ENCODE measurements at places on chromosomes 4 and X.

DNA sequence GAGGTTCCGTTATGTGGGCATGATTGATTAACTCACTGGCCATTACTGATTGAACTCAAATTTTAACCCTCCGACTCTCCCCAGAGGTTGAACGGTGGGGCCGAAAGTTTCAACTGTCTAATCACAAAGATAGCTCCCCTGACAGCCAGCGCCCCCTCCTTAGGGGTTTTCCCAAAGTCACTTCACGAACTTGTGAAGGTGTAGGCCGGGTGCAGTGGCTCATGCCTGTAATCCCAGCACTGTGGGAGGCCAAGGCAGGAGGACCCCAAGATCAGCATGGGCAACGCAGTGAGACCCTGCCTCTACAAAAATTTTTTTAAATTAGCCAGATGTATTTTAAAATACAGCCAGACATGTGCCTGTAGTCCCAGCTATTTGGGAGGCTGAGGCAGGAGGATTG is 39.8 kb upstream of the RBM47 start:
- DNase-seq, result no peak

- DNase-seq, result no peak
These were observed 2542.7 kb downstream of the PCDH7 start for GRCh38 chr4:33262824-33263223.

GRCh38 chr4:173488656-173489055 is 41.4 kb downstream of the HAND2 start:
- no peak for DNase-seq

GRCh38 chrX:128931071-128931470 is 592.2 kb downstream of the SMARCA1 start:
- DNase-seq, result no peak

- DNase-seq, result no peak
These were observed 566.0 kb downstream of the TMA16 start for GRCh38 chr4:164060456-164060855.

GRCh38 chrX:120672389-120672788 is 42.5 kb upstream of the C1GALT1C1 start:
- peak; percentile 71 for DNase-seq

- peak; percentile 74 for DNase-seq
These were observed 37.9 kb downstream of the LDB2 start for GRCh38 chr4:16860516-16860915.

All from AG20443 (cell line).